AG09319 (cell line): ENCODE measurements at places on chromosomes 3 and 15.
A peak's percentile ranks its signal among the peaks of the same experiment; 100 is the strongest.

- no peak for DNase-seq
Measured at GRCh38 chr3:179603831-179604230, 607 bp downstream of the MRPL47 start.

DNA sequence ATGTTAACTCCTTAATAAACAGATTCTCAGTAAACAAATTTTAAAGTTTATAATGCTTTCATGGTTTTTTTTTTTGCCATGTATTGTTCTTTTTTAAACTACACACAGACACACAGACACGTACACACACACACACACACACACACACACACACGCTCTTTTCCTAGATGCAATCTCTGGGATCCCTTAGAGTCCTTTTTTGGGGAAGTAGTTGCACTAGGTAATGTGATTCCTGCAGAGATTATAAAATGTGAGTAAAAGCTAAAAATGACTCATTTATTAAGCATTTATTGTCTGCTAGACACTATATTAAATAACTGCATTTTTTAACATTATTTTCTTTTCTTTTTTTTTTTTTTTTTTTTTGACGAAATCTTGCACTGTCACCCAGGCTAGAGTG is 19.9 kb downstream of the NDUFB5 start:
- no peak for DNase-seq

DNA sequence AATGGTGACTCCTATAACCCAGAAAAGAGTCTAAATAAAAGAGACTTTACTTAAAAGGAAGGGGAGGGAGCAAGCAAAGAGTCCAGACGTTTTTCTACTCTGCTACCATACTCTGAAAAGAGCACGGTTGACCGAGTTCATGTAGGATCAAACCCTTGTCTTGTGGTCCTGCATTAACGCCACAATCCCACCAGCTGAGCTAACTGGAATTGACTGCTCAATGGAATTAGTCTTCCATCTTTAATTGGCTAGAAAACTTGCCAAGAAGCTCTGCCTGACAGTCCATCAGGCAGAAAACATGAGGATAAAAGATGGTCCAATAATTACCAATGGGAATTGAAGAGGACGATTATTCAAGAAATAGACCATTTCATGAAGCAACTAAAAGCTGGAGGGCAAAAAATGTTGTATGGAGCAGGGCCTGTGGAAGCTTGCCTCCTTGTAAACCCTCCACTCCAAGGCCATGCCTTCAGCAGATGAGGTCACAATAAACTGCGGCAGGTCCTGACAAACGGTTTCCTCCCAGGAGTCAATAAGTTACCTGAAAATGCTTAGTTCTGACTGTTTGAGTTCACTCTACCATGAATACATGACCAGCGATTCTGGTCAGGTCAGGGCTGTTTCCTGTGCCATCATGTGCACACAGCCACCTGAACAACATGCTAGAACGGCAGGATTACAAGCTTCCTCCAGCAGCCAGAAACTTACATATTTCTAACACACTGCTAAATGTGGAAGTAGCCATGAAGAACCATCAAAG is 35.6 kb upstream of the ARHGEF3 start:
- DNase-seq, result no peak

DNA sequence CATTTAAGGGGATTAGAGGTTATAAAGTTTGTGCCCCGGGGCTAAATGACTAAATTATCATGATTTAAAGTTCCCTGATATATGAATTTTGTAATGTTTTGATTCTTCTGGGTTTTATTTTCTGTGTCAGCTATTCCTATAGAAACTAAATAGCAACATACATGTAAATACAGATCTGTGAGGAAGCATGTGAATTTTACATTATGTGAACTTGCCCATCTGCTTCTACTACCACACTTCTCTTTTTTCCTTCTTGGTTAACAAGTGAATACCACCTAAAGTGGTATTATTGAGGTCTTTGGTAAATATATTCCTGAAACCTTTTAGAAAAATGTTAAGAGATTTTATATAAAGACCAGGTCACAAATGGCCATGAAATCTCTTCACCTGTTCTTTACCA is 29.3 kb downstream of the SLMAP start:
- DNase-seq, result no peak

GRCh38 chr15:92569778-92570177 is 85.8 kb downstream of the FAM174B start:
- DNase-seq, result no peak

GRCh38 chr3:31614162-31614921 is 81.6 kb downstream of the STT3B start:
- DNase-seq, result no peak

DNA sequence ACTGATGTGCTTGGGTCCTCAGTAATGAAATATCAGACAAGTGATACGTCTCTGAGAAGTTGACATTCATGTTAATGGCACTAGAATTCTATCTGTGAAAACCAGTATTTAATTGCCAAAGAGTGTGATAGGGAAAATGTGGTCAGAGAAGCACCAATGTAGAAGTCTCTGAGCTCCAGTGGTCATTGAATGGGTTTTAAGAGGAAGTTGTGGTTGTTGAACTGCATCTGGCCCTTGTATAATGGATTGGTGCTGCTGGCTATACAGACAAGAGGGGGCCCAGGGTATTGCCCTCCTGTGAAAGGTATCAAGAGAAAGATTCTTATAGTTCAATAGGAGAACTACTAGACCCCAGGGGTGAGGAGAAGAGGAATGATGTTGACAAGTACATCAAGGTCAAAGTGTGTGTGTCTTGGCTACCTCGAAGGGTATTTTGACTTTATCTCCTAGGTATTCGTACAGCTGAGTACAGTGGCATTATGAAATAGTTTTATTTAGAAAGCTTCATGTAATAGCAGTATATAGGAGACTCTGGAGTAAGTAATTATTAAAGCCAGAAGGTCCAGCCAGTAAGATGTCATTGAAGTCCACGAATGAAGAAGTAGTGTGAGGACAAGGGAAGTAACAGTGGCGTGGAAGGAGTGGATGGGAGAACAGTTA is 47.1 kb downstream of the CHD2 start:
- DNase-seq, result no peak

GRCh38 chr3:30161375-30161774 is 445.0 kb upstream of the TGFBR2 start:
- DNase-seq, result peak; percentile 3

GRCh38 chr3:11548721-11549131 is 95.0 kb downstream of the VGLL4 start:
- DNase-seq, result no peak

- no peak for DNase-seq
Measured at GRCh38 chr15:51314391-51315337, 23.7 kb downstream of the CYP19A1 start.

GRCh38 chr15:40290918-40291574 is 8.2 kb upstream of the ANKRD63 start:
- DNase-seq, result no peak

GRCh38 chr3:183975981-183976662 is 41.6 kb downstream of the ABCC5 start:
- no peak for DNase-seq

DNA sequence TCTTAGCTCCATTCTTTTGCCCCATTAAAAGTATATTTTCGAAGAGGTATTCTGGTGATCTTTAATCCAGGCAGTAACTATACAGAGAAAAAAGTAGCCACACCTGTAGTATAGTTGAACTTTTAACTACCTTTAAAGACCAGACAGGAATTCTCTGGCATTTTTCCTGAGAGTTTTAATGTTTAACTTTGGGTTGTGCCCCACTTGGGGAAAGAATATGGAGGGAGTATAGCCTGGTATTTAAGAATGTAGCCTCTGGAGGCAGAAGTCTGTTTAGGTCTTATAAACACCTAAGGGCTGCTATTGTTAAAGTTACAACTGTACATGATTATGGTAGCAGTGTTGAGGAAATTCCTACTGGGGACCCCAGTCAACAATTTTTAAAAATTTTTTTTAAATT is 19.3 kb downstream of the C3orf85 start:
- no peak for DNase-seq
